Stimulated activated CD8-positive, alpha-beta memory T cell treated with anti-CD3 and anti-CD28 coated beads, Interleukin-4, amount 100 ng/mL, for 48 hours (primary cell): ENCODE measurements at places on chromosomes 2 and 18.

- no peak for DNase-seq
Measured at GRCh38 chr2:234702731-234703225, 205.9 kb upstream of the ARL4C start.

GRCh38 chr18:78978349-78979055 is 1.1 kb upstream of the SALL3 start:
- peak; percentile 19 for DNase-seq

GRCh38 chr2:48738806-48739205 is 16.7 kb downstream of the LHCGR start:
- no peak for DNase-seq

DNA sequence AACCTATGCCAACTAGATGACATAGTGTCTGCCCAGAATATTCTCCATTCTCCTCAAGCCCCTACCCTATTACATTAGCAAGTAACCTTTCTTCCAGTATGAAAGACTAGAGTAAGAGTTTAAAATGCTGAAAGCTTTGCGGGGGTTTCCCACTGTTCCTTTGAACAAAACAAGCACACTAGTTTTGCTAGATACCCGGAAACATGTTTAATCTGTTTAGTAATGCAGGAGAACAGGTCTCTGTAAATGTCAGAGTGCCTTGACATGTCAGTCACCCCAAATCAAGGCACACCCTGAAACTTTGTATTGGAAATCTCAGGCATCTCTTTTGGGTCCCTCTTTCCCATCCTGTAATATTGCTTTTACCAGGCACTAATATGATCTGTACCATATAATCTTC is 11.6 kb downstream of the GALNT5 start:
- no peak for DNase-seq

GRCh38 chr2:150081775-150082481 is 405.5 kb downstream of the RND3 start:
- no peak for DNase-seq
